ENCODE measurements at places on chromosomes 6 and 20.

DNA sequence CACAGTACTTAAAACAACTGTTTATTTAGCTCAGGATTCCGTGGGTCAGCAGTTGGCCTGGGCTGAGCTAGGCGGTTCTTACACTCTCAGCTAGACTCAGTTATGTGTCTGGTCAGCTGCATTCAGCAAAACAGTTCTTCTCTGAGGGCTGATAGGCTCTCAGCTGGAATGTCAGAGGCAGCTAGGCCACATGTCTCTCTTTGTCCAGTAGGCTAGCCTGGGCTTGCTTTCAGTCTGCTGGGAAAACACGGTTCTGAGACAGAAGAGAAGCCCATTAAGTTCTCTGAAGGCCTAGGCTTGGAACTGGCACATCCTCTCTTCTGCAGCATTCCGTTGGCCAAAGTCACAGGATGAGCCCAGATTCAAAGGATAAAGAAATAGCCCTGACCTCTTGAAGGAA lies 65.6 kb downstream of the TULP4 start:
- no peak for DNase-seq

DNA sequence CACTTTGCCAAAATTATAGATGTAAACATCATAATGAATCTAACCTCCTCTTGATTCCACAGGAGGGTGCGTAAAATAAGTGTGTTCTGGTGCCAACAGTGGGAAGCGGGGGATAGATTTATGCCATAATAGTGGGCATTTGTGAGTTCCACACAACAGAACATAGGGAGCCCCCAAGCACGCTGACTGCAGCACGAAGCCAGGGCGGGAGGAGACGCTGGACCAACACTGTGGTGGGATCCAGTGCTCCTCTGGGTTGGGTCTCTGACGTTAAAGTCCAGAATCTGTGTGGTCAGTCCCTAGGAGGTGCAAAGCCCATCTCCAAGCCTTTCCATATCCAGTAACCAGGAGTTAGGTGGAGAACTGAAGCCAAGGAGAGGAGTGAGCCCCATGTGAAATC lies 1.8 kb upstream of the TTLL2 start:
- DNase-seq = no peak

GRCh38 chr6:154984146-154984545 lies 11.0 kb upstream of the TIAM2 start:
- no peak for DNase-seq

- no peak for DNase-seq
These were observed 21.4 kb downstream of the PLN start for GRCh38 chr6:118569498-118569897.

- DNase-seq = no peak
These were observed 14.5 kb upstream of the RAMACL start for GRCh38 chr6:166600931-166601330.

GRCh38 chr6:155079985-155080452 lies 84.9 kb downstream of the TIAM2 start:
- no peak for DNase-seq

GRCh38 chr6:100479179-100480035 lies 14.7 kb upstream of the SIM1 start:
- no peak for DNase-seq

DNA sequence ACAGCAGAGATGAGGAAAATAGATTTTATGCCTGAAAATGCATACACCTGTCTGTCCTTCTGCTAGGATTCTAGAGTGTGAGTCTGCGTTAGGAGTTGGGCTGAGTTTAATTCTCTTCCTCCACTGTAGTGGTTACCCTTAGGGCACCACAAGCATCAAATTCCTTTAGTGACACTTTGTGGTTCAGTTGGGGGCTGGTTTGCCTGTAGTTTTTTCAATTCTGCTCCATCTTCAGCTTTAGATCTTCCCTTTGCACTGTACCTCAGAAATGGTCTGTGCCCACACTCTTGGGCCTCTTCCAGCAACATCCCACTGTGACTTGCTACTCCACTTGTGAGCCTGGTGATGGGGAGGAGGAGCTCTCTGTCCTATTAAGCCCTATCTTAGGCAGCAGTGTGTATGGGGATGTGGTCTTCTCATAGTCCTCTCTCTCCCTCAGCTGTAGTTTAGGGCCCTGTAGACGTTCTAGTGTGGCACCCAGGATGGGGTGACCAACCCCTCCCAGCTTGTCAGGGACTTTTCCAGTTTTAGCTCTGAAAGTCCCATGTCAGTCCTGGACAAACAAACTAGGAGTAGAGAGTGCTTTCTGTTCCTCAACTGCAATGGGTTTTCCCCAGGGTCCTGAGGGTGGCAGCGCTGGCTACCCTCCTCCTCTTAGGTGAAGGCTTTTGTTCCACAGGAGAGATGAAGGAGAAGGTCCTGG lies 19.7 kb upstream of the OGFRL1 start:
- DNase-seq = no peak

GRCh38 chr20:17860301-17861197 lies 108.0 kb downstream of the SNX5 start:
- no peak for DNase-seq

- DNase-seq = no peak
These were observed 253.4 kb upstream of the MOCS1 start for GRCh38 chr6:40187535-40188144.

GRCh38 chr6:75489025-75489424 lies 4.6 kb downstream of the FILIP1 start:
- no peak for DNase-seq

- DNase-seq = no peak
These were observed 882.7 kb upstream of the FLRT3 start for GRCh38 chr20:15220009-15220656.

- no peak for DNase-seq
These were observed 181.6 kb upstream of the RGS17 start for GRCh38 chr6:153312634-153313033.

- DNase-seq = no peak
These were observed 3.2 kb downstream of the SLC29A1 start for GRCh38 chr6:44226368-44227147.

DNA sequence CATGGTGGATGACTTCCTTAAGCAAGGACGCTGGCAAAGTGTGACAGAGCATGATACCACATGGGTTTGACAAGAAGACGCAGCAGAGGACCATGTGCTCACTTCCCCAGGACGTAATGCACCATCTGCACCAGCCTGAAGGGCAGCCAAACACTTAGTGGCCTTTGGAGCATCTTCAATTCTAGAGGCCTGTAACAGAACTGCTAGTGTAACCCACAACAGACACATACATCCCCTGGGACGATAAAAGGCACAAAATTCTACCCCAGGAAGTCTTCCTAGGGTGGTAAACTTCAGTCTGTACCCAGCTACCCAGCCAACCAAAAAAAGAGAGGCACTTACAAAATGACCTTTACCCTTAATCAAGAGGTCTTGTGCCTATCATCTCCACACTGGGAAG lies 9.2 kb upstream of the CPNE1 start:
- DNase-seq = no peak

DNA sequence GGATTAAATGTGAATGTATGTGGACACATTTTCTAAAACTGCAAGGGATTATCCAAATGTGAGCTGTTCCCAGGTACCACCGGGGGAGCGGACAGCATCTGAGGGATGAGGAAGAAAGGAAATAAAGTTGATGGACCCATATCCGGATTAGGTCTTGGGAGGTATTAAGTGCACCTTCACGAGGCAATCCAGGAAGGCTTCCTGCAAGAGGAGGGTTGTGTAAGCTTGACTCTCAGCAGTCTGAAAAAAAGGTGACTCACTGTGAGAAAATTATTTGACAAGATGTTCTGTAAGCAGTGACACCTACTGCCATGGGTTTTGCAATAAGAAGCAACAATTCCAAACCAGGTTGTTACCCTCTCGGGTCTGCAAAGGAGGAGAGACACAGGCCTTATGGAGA lies 55.0 kb upstream of the LRFN2 start:
- no peak for DNase-seq

- DNase-seq = peak; percentile 44
These were observed 50.2 kb downstream of the IYD start for GRCh38 chr6:150418827-150419594.

DNA sequence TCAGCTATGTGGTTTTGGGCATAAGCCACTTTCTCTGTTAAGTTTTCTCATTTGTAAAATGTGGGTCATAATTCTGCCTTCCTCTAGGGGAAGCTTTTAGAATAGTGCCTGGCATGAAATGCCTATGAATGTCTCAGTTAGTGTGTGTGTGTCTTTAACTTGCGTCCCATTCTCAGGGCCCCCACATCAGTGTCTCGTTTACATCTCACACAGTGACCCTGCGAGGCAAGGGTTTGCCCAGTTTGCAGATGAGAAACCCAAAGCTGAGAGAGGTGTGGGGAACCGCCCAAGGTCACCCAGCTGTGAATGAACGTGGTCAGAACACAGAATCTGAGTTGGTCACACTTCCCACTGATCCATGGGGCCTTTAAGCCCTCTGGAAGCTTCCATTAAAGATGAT lies 14.1 kb downstream of the DYNLRB1 start:
- DNase-seq = no peak

GRCh38 chr20:3188823-3189413 lies 15.6 kb downstream of the DDRGK1 start:
- DNase-seq = no peak

- DNase-seq = no peak
These were observed 139.5 kb upstream of the AGPAT4 start for GRCh38 chr6:161413355-161413771.
